ENCODE measurements at places on chromosomes 13 and 19.

- DNase-seq: no peak
These were observed 10.8 kb downstream of the ZIC5 start for GRCh38 chr13:99960663-99961311.

DNA sequence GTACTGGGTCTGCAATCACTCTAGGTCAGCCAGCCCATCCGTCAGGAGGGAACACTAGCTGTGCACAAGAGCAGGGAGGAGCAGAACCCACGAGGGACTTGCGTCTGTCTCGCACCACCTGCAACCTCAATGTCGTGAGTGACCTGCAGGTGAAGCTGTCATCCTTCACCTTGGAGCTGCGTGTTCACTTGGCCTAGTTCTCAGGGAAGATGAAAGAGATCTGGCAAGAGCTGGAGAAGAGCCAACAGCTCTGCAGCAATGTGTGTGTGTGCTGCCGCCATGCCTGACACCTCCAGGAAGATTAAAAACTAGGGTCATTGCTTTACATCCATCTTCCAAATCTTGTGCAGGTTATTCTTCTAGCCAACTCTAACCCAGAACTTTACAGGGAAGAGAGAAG is 117.6 kb upstream of the MRI1 start:
- DNase-seq: no peak

GRCh38 chr13:19910336-19911072 is 47.1 kb upstream of the ZMYM5 start:
- DNase-seq: no peak

DNA sequence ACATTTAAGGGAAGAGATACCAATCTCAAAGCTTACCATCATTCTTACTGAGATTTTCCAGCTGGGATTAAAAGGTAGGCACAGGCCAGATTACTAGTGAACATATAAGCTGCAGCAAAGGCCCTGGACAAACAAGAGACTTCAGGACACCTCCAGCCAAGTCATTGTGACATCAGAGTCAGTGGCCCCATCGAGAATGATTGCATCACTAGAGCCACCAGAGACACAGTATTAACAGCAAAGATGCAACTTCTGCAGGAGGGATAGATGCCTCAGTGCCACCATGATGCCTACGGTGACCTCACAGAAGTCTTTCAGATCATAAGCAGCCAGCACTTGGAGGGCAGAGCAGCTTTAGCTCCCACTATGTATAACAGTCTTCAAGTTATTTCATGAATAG is 8.6 kb downstream of the RUBCNL start:
- no peak for DNase-seq

- no peak for DNase-seq
These were observed 2.6 kb downstream of the UBXN6 start for GRCh38 chr19:4454747-4455718.

DNA sequence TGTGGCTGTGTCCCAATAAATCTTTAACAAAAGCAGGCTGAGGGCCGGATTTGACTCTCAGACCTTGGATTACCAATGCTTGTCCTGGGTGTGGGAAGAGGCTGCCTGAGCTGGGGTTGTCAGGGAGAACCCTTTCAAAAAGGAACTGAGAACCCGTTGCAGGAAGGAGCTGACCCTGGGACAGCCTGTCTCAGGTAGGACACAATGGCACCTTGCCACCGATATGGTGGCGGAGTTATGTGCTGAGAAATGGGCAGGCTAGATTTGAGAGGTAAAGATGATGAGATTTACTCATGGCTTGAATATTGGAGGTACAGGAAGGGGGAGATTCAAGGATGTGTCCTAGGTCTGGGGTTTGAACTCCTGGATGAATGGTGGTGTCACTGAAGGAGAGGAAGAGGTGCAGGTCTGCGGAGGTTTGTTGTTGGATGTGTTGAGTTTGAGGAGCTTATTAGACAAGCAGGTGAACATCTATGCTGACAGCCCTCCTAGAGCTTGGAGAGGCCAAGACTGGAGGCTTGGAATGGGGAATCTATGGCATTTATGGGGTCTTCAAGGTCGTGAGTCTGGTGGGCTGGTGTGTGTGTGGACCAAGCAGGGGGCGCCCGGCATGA is 7.2 kb downstream of the PLEKHF1 start:
- DNase-seq: no peak

Data from substantia nigra (tissue), 51 donors.